Left renal cortex interstitium (tissue), 4 donors: ENCODE measurements at places on chromosomes 5 and 9.

- no peak for DNase-seq
These were observed 897 bp upstream of the HSPB3 start for GRCh38 chr5:54454602-54455001.

DNA sequence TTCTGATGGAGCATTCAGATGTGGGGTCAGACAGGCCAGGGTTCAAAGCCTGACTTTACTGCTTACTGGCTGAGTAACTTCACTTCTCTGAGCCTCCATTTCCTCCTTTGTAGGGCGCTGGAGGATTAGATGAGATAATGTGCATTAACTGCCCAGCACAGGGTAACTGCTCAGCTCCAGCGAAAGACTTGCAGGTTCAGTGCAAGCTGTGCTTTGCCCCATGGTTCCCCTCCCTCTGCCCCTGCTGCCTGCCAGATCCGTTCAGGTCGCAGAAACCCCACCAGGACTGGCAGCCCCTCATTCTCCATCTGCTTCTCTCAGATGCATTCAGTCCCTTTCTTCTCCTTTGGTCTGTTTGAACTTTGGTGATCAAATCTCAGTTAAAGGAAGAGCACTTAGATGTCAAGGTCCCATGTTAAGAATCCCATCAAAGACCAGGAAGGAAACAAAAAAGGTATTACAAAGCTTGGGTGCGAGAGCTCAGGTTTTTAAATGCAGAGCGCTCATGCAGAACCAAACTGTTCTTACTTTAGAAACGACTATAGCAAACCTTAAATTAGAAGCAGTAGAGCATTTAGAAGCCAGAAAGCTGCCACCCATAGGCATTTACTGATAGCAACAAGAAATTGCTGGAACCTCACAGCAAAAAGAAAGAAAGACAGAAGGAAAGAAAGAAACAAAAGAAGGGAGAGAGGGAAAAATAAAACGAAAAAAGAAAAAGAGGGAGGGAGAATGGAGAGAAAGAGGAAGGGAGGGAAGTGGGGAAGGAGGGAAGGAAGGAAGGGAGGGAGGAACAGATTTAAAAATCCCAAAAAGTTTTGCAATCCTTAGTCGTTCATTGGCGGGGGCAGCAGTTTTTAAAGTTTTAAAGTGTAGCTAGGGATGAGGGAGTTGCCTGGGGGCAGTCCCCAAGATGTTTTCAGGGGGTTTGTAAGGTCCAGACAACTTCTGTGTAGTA is 23.5 kb downstream of the AFAP1L1 start:
- DNase-seq, result no peak

DNA sequence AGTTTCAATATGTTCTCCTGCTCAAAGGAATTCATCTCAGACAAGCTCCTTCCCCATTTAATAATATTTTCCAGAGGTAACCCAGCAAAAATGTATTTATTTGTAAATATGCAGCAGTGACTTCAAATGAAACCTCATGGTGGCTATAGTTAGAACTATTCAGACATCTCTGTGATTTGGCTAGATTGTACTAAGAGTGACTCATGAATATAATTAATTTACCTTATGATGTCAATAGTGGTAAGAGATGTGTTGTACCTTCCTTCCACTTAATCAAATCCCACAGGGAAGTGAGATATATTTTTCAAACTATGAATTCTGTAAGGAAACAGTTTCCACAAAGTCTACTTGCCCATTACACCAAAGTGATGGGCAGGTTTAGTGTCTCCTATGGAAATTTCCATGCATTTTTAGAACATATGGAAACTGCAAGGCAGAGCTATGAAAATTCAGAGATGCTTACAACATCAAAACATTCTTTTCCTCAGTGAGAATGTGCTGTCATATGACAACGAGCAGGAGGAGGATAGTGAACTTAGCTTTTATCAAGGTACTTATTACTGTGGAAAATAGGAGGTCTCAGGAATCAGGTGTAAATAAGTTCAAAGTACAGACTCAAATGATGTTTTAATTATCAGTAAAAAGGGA is 34.0 kb upstream of the SPDL1 start:
- no peak for DNase-seq

GRCh38 chr9:85715587-85715986 is 26.2 kb downstream of the AGTPBP1 start:
- DNase-seq, result no peak

DNA sequence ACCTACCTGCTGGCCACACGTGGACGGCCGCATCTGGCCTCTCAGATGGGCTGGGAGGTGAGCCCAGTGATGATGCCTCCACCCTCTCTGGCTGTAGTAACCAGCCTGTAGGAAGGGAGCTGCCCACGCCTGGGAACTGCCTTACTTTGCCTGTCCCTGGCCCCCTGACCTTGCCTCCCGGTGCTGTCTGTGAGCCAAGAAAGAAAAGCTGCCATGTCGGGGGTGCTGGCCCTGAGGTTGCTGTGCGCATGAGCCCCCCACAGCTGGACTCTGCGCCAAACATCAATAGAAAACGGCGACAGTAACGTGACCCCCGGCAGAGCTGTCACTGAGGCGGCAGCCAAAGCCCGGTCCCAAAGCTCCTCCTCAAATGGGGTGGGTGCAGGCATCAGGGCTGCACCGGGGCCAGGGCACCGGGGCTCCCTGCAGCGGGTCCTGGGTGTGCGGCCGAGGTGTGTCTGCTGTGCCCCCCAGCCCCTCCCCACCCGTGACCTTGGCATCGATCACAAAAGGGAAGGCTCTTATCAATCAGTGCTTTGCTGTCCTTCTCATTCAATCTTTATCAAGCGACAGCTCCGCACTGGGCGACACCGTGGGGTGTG is 15.3 kb upstream of the SLC9A3 start:
- no peak for DNase-seq

DNA sequence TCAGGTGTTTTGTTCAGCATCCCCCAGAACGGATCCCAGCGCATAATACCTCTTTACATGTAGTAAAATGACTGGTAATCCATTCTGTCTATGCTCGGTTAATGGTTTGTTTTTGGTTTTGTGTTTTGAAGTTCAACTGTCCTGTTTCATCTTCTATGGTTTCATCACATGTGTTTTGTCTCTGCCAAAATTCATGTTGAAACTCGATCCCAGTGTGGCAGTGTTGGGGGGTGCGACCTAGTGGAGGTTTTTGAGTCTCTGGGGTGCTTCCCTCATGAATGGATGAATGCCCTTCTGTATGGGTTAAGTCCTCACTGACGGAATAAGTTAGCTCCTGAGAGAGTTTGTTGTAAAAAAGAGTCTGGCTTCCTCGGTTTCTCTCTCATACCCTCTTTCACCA is 317.4 kb downstream of the KDM4C start:
- DNase-seq, result no peak

DNA sequence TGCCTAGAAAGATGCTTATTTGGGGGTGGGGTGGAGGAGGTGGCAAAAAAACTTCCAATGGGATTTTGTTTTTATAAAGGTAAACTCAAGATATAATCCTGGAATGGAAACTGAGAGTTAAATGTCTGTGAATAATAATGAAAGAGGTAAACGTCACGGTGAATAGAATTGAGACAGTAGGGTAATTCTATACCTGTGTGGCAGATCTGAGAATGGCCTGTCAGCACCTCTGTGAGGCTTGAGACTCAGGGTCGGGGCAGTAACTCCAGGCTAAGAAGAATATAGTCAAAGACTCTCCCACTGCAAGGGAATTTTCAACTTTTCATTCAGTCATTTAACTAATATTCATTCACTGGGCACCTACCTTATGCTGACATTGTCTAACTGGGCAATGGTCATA is 581.2 kb upstream of the ZNF608 start:
- DNase-seq, result no peak

DNA sequence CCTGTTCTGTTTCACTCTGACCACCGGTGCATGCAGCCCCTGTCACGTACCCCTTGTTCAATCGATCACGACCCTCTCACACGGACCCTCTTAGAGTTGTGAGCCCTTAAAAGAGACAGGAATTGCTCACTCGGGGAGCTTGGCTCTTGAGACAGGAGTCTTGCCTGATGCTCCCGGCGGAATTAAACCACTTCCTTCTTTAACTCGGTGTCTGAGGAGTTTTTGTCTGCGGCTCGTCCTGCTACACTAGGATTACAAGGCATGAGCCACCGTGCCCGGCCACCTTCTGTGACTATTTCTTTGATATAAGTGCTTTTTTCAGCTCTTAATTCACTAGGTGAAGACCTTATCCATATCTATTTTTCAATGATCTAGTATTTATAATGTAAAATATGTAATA is 167.5 kb downstream of the TTC39B start:
- no peak for DNase-seq

DNA sequence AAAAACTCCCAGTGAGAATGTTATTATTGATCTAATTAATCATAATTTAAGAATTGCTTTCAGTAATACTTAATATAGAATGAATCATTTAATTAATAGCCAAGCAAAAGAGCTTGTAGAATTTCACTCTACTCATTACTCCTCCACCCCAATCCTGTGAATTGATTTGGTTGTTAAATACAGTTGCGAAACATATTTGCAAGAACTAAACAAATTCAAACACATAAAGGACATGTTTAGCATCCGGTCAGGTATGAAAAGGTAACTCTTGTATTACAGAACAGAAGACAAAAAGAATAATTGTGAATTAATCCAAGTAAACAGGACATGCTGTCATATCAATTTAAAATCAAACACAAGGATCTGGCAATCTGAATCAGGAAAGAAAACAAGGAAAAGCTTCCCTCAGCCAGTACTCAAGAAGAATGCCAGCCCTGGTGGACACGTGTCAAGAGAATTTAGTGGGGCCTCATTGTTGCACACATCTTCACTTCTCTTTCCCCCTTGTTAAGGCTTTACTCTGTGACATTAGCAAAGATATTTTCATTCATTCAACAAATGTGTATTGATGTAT is 89.4 kb upstream of the SLC12A2 start:
- no peak for DNase-seq

- no peak for DNase-seq
These were observed 473.8 kb upstream of the ZNF608 start for GRCh38 chr5:125220284-125220683.
